ENCODE measurements at places on chromosomes 11 and 22.

DNA sequence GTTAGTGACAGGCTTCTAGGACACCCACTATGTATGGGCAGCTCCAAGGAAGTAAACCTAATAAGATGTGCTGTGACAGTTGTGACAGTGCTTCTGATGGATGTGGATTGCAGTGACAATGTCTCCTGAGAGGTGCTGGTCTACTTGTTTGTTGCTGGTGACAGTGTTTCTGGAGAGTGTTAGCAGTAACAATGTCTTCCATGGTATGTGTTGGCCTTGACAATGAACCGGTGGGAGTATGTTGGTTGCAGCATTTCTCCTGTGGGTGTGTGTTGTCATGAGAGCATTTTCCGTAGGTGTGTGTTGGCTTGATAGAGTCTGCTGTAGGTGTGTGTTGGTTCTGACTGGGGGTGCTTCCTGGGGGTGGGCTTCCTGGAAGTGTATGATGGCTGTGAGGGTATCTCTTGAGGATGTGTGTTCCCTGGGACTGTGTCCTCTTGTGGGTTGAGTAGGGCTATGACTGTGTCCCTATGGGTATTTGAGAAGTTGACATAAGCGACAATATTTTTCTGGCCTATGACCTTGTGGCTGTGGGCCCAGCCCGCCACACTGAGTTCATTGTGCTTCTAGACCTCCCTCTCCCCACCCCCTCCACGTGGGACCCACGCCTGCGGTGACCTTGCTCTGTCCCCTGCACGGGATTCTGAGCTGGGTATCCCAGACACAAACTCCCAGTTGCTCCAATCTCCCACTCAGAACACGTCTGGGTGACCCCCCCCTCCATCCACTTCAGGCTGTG is 1.2 kb downstream of the DCHS1 start:
- no peak for DNase-seq

- no peak for DNase-seq
Measured at GRCh38 chr22:47612311-47612910, 850.0 kb downstream of the TBC1D22A start.

DNA sequence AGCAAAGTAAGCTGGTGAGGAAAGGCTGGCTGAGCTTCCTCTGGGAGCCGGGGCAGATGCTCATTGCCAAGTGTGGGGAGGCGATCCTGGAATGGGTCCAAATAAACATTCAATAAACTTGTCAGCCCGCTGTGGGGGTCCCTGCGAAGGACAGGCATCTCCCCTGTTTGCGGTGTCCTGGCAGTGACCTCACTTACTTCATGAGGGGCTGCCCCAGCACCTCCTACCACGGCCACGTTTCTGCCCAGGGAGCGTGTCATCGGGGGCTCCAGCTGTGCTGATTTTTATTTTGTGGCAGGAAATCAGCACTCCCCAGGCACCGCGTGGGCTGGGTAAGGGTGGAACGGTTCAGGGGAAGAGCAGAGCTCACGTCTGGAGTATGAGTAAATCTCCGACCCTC is 493.9 kb upstream of the B3GAT1 start:
- DNase-seq: no peak

GRCh38 chr11:130462101-130462885 is 13.8 kb downstream of the ADAMTS15 start:
- no peak for DNase-seq

DNA sequence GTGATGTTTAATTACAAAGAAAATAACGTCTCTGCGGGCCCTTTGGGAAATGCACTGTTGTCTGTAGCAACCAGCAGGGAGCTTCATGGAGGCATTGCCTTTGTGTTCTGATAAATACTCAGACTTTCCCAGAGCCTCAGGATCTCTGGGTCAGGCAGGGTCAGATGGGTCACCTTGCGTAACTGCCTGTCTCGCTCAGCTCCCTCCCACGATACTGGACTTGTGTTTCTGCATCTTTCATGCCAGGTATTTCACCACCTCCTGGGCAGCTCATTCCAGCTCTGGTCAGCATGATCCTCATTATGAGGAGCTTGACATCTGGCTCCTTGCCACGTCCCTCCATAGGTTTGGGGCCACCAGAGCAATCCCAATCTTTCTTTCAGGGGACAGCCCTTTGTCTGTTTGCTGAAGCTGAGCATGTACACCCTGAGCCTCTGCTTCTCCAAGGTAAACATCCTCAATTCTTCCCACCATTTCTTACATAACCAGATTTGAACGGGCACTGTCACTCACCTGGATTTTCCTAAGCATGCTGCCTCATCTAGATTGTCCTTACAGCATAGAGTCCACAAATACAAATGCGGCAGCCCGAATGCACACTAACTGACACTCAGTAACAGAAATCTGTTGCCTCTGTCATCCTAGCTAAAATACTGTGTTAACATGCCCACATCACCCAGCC is 162.3 kb downstream of the LARGE1 start:
- DNase-seq: no peak

- DNase-seq: peak; percentile 71
Measured at GRCh38 chr11:131246663-131247062, 123.8 kb upstream of the NTM start.

DNA sequence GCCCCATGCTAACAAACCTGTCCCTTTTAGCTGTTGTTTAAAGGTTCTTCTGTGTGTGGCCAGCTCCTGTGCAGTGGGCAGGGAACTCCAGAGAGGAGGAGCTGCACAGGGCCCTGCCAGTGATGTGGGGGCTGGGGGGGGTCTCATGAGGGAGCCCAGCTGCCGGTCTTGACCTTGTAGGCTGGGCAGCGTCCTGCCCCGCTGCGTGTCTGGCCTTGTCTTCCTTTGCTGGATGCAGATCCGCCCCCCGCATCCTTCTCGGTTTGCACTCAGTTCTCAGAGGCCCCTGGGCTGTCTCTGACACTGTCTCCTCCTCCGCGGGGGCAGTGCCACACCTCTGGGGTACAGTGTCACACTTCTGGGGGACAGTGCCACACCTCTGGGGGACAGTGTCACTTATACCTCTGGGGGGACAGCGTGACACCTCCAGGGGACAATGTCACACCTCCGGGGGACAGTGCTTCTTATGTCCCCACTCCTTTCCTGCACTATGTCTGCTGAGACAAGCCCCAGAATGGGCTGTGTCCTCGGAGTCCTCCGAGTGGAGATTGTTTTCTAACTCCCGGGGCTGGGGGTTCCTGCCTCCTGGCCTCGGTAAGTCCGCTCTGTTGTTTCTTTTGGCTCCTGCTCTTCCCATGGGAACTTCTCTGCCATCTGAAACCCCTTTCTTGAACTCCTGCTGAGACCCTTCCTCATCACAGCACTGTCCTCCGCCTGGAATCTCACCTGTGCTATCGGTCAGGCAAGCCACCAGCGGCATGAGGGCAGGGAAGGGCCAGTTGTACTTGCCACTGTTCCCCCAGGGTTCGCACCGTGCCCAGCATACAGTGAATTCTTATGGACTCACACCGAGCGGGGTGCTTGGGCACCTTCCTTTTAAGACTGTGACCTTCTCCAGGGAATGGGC is 788.3 kb downstream of the TBC1D22A start:
- no peak for DNase-seq

- DNase-seq: no peak
Measured at GRCh38 chr11:25211635-25212254, 714.9 kb downstream of the LUZP2 start.

- no peak for DNase-seq
Measured at GRCh38 chr22:41216984-41217383, 11.9 kb downstream of the L3MBTL2 start.

DNA sequence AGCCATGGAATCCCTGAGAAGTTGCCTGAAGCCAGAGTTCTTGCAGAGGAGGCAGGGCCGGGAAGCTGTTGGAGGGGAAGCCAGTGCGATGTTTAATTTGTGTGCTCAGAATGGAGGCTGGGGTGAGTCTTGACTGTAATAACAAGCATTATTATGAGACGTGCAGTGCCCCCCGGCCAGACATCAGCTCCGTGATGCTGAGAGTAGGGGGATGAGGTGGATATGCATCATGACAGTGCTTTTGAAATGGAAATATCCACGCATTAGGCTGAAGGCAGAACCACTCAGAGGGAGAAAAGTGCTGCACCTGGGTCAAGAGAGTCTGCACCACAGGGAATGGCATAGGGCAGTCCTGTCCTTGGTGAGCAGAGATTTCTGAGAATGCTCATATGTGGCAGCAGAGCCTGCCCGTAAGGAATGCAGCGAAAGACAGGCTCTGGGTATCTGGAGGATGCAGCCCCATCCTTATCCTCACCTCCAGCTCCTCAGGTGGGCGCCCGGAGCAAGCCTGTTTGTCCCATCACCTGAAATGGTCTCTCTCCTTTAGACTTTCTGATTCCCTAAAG is 37.6 kb upstream of the SEZ6L start:
- no peak for DNase-seq

- DNase-seq: no peak
Measured at GRCh38 chr11:10495464-10495786, 40.4 kb downstream of the AMPD3 start.

DNA sequence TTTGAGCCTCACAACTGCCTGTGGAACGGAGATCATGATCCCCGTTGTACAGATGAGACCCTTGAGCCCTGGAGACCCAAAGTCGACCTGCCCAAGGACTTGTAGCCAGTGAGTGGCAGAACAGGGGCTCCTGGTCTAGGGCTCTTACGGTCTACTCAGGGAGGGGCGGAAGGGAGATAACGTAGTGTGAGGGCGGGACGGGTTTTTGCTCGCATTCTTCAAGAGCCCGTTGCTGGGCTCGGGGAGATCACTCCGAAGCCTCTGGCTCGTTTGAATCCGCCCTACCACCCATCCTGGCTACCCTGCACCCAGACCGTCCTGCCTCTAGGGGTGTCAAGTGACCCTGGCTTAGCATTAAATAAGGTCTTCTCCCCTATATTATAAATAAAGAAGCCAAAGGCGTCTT is 639 bp downstream of the CRY2 start:
- DNase-seq: peak; percentile 37

DNA sequence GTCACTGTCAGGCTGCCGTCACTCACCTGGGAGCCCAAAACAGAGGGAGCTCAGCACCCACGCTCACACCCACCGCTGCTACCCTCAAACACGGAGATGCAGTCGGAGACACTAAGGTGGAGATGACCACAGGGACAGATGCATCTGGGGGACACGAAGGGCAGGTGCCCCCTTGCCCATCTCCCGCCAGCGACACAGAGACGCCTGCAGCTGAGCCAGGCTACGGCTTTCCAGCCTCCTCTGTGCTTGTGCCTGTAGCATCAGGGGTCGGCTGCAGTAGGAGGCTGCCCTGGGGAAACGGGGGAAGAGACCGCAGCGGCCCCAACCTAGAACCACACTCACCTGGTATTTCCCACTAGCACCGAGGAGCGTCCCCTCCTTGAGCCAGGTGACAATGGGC is 19.3 kb downstream of the IGSF9B start:
- DNase-seq: no peak

Measured in endothelial cell (in vitro differentiated cells).